ELF-1 (cell line): ENCODE measurements at places on chromosomes 16 and 17.

DNA sequence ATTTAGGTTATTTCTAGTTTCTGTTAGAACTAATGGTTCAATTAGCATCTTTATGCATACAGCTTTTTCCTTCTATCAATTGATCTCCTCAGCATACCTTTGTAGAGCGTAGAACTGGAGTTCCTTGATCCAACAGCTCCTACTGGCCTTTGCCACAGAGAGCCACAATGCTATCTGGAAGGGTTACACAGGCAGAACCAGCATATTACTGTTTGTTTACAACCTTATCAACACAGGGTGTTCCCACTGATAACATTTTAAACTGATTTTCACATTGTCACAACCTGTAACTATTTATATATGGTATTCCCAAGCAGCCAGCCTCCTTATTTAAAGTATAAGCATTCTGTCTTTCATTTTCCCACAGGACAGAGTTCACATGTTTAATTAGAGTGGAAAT lies 382.2 kb downstream of the MAF start:
- DNase-seq, result no peak

DNA sequence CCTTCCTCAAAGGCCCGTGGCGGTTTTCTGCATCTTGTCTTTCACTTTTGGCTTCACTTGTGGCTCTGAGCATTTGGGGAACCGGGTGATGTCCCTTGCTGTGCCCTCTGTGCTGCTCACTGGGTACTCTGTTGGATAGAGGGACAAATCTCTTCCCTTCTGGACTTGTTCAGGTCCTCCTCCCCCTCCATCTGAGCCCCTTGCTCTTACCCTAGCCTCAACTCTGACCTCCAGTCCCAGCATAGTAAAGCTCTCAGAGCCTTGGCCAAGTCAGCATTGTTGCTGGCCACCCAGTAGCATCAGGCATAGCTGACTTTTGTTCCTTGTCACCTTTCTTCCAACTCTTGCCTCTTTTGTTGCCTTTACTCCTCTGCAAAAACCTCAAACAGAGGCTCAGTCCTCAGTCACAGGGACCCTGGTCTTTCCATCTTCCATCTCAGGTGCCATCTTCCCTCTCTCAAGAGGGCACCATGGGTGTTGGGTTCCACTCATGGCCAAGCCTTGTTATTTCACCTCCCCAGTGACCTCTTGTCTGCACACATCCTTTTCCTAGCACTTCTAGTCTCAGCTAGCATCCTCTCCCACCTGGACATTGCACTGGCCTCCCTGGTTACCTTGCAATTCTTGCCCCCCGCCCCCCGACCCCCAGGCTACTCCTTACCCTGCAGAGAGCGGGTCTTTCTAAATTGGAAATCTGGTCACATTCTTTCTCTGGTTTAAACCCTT lies 393 bp upstream of the PSMB10 start:
- DNase-seq, result no peak

- DNase-seq, result no peak
Observed at GRCh38 chr17:56635641-56636040, 42.1 kb downstream of the NOG start.

DNA sequence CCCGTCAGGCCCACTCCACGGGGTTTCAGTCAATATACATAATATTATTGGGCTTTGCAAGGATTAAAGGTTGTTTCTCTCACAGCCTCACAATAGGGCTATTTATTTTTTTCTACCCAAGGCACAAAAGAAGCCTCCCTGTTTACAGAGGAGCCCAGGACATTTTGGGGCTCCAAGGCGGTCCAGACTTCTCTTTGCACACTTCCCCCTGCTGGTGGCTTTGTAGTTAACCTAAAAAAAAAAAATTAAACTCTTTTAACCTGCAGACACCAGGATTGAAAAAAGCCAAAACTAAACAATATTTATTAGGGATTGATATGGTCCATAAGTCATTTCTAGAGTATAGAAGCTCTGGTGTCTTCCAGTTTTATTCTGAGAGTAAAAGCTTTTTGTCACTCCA lies 169.7 kb upstream of the ZFHX3 start:
- no peak for DNase-seq

DNA sequence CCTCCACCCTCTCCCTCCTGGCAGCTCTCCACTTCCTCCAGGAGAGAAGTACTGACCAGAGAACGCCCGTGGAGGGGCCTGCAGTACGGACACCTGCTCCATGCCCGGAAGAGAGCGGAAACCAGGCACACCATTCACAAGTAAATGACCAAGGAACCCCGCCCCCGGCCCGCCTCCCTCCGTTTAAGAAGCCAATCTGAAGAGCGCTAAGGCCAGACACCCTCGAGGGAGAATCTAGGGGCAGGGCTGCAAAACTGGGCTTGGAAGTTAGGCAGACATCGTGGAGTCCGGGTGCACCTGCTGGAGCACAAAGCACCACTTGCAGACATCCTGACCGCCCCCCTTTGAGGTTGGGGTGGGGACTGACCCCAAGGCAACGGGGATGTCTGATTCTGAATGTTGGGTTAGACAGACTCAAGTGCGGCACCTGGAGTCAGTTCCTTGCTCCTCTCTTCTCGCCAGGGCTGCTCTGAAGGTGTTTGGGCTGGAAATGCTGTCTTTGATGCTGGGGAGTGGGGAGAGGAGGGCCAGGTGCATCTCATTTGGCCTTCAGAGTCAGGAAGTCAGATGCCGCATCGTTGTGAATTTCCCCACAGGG lies 964 bp upstream of the FAAP100 start:
- DNase-seq, result peak; percentile 95

GRCh38 chr17:42509841-42510240 lies 26.2 kb upstream of the NAGLU start:
- no peak for DNase-seq

- DNase-seq, result no peak
Observed at GRCh38 chr17:63785556-63785955, 11.6 kb downstream of the DDX42 start.

DNA sequence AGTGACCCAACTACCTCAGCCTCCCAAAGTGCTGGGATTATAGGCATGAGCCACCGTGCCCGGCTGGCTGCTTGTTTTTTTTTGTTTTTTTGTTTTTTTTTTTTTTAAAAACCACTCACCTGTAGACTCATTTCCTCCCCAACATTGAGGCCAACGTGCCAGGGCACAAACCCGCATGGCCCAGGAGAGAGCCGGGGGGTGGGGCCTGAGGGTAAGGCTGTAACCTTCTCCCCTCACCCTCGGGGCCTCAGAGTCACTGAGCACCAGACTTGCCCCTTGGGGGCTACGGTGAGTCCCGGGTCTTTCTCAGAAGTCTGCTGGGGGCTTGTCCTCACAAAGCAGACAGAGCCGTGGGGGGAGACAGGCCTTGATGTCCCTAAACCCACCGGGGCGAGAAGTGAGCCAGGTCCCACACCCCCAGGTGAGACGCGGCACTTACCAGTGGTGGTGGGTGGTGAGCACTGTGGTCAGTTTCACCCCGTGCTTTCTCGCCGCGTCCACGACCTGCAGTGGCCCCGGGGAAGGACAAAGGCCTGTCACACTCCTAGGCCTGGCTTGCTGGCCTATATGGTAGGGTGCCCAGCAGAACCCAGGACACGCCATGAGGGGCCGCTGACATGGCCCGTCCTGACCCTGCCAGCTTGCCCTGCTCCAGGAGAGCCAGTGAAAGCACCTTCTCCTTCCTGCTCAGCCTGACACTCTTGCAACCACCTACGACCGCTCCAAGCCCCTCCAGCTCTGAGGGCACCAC lies 4.6 kb downstream of the HAGH start:
- DNase-seq, result no peak

- no peak for DNase-seq
Observed at GRCh38 chr16:14194721-14195120, 123.6 kb downstream of the MRTFB start.

- DNase-seq, result no peak
Observed at GRCh38 chr17:37797206-37797605, 52.3 kb upstream of the HNF1B start.

DNA sequence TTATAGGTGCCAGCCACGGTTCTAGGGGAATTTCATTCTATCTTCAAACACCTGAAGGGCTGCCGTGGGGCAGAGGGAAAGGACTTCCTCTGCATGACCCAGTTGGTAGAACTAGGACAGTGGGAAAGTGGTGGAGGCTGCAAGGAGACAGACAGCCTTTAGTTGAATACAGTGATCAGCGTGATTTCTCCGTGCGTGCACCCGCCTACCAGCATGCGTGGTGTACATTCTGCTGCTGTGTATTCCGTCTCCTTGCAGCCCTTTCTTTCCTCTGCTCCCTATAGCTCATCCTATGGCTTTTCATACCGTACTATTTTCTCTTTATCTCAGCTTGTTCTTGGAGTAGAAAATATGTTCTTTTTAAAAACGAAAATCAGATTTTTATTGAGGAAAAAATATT lies 146.9 kb downstream of the MRM1 start:
- no peak for DNase-seq

GRCh38 chr17:38559880-38560230 lies 45.9 kb downstream of the SRCIN1 start:
- no peak for DNase-seq

DNA sequence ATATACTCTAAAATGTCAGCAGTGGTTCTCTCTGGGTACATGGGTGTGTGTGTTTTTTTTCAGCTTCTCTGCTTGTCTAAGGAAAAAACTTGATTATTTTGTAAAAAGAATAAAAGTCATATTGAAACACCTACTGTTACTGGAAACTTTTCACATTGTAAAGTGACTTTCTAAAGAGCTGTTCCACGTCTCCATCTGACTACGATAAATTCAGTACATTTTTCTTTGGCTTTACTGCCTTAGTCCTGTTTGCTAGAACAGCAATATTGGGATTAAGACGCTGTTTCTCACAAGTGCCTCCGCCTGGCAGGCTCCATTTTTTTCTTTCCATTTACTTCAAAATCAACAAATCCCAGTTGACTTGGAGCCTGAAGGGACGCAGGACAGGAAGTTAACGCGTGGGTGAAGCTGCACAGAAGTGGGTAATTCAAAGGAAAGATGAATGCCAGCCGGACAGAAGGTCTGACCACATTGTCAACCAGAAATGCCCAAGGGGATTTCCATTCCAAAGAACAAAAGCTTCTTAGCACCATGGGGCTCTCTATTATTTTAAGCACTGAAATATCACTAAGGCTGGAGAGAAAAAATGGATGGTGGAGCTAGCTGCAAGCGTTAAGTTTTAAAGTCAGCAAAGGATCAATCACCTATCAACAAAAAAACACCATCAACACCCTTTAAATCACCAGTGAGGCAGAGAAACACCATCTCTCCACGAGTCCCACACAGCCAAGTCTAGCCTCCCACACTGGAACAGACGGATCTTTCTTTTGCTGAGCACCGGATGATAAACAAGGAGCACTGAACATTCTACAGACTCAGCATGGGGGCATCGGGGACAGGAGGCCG lies 8.4 kb downstream of the GLOD4 start:
- DNase-seq, result peak; percentile 51

GRCh38 chr17:64554028-64554637 lies 47.4 kb downstream of the CEP95 start:
- no peak for DNase-seq

DNA sequence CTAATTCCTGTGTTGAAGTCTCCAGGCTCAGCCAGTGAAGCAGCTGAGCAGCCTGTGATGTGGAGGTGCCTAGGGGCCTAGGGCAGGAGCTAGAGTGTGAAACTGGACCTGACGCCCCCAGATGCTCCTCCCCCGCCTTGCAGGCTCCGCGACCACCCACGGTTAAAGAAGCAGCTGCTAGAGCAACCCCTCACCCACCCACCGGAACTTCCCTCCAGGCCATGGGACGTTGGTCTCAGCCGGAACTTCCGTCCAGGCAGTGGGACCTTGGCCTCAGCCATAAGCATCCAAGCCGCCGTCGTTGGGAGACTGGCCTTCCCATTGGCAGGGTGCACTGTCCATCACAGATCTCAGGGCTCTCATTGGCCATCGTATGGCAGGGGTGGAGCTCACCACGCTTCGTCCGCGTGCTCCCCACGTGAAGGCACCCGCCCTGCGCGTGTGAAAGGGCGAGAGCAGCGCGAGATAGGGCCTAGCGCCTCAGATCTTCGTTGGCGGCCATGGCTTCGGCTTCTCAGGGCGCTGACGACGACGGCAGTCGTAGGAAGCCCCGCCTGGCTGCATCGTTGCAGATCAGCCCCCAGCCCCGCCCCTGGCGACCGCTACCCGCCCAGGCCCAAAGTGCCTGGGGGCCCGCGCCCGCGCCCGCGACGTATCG lies at the start of gene ADAD2:
Gene ADAD2, plus strand, starts transcription at position 427 of the 658 bp plus-strand sequence. Its CDS starts 74 bp downstream, at position 501.
- peak; percentile 58 for DNase-seq

GRCh38 chr17:44207743-44208142 lies 8.1 kb upstream of the ATXN7L3 start:
- DNase-seq, result no peak

GRCh38 chr17:19457830-19458271 lies 46.8 kb downstream of the RNF112 start:
- peak; percentile 73 for DNase-seq

DNA sequence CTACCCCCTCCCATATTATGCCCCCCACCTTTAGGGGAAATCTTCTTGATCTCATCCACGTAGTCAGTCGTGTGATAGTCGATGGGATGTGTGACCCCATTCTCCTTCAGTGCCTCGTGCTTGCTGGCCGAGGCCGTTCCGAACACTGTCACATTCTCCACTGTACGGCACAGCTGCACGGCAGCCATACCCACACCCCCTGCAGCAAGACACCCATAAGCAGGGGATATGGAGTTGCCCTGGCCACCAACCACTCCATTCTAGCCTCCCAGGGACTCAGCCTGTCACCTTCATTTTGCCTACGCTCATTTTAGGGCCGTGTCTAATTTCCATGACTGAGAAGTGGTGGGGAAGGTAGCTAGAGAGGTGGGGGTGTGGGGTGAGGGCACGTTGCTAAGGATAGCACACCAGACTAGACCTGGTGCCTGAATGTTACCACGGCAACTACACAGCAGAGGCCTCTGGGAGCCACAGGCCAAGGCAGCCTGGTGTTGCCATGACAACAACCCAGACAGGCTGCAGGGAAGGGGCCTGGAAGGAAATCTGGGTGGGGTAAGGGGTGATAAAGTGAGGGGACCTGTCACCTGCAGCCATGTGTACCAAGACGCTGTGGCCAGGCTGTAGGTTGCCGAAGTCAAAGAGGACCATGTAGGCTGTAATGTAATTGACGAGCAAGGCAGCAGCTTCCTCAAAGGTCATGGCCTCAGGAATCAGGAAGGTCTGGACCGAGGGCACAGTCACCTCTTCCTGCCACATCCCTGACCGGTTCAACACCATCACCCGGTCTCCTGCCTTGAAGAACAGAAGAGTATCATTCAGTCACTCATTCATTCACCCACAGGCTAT lies 4.0 kb downstream of the VAT1 start:
- peak; percentile 51 for DNase-seq

DNA sequence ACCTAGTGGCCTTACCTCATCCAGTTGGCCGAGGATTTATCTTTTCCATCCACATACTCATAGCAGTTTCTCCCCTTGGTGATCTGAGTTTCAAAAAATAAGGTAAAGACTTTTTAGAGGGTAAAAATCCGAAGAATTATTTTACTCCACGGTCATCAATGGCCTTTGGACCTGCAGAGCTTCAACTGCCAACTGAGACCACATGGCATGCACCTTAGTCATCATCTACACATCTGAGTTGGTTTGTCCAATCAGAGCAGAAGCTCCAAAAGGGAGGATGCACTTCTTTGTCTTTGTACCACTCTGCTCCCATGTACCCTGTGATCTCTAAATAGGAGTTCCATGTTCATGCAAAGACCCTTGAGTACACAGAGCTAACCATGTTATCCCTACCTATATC lies 15.7 kb downstream of the PRDM7 start:
- no peak for DNase-seq

GRCh38 chr17:74901353-74902135 lies 8.1 kb upstream of the FADS6 start:
- DNase-seq, result no peak
